Heart left ventricle (tissue), 16 donors: ENCODE measurements at places on chromosomes 5 and 9. TPM values are rescaled to one million over a fixed set of nuclear protein-coding genes. Genes with fewer than 3 reads are reported as not detected.

Gene MAST4
- 96.2 TPM for total RNA-seq

Gene SPARC
- 434 TPM for total RNA-seq

Gene CRHBP
- 1.4 TPM for total RNA-seq

Gene DENND1A
- 17.5 TPM for total RNA-seq

Gene GARNL3
- 26.0 TPM for total RNA-seq

Gene TAS2R1
- total RNA-seq: not detected

- DNase-seq: no peak
Measured at GRCh38 chr5:152547202-152547601, 142.1 kb upstream of the NMUR2 start.

GRCh38 chr5:54570916-54571315 is 53.4 kb downstream of the SNX18 start:
- DNase-seq: peak; percentile 45

- DNase-seq: no peak
Measured at GRCh38 chr5:36252722-36253365, 11.1 kb upstream of the NADK2 start.

DNA sequence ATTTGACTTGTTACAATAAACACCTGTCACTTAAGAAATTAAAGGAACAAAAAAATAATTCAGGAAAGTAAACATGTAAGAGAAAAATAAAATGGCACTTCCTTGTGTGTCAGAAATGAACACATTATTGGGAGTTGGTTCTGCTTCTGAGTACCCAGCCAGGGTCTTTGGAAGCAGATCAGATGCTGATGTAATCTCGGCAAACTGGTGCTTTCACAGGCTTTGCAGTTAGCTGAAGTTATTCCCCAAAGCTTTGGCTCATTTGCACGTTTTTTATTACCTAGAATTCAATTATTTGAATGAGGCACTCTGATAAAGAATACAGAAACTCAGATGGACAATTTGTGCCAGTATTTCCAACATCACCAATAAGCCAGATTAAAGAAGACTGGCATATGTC is 10.9 kb downstream of the CDH18 start:
- DNase-seq: no peak

DNA sequence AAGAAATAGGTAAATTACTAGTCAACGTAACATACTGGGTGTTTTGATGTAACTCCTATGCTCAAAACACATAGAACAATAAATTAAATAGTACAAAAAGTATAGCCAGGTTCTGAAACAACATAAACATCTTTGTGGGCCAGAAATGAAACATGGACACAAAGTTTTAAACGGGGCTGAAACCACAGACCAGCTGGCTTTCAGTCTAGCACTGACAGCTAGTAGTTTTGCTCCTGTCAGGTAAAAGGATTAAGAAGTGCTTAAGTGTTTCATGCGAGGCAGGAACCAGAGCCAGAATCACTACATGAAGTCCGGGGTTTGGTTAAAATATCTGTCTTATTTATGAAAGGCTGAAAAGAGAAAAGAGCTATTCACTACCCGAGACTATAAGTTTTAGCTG is 19.5 kb downstream of the DCAF10 start:
- no peak for DNase-seq

GRCh38 chr5:143200781-143201398 is 202.6 kb downstream of the NR3C1 start:
- peak; percentile 65 for DNase-seq

DNA sequence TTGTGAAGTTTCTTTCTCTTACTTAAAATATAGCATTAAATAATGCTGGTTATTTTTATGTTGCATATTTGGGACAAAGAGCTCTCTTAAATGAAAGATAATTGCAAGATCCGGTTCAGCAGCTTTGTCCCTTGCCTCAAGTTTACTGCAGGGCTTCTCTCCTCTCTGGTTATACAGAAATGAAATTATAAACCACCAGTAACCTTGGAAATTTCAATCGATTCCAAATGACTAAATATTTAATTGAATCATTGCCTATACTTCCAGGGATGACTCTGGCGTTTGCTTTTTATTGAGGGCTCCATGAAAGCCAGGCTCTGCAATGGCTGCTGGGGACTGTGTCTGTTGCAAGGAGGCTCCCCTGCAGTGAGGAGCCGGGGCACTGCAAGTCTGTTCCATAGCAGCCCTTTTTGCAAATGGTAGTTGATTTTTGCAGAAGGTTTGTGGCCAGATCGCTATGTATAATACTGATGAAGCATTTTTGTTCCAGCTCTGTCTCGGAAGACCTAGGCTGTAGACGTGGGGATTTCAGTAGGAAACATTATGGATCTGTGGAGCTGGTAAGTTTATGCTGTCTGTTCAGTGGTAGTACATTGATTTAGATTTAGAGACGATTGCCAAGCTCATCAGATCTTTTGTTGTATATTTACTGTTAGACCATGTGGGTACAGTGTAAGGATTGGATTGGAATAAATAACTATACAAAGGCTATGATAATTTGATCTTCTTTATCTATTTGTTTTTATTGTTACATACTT is at the start of gene GARNL3:
GARNL3 (plus strand) TSS at position 313 of the 758 bp plus-strand sequence; CDS start at position 417, 104 bp downstream.
- DNase-seq: no peak

DNA sequence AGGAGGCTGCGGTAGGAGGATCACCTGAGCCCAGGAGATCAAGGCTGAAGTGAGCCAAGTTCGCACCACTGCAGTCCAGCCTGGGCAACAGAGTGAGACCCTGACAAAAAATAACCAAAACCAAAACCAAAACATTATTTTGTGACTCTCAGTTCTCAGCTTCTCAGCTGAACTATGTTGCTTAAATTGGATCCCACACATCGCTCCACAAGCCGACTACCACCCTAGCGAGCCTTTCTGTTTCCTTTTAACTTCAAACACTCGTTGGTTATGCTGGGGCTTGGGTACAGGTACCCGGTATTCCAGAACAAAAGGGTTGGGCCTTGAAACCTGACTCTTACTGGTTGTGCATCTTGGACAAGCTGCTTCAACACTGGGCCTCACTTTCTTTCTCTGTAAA is 3.8 kb upstream of the PTGS1 start:
- no peak for DNase-seq

DNA sequence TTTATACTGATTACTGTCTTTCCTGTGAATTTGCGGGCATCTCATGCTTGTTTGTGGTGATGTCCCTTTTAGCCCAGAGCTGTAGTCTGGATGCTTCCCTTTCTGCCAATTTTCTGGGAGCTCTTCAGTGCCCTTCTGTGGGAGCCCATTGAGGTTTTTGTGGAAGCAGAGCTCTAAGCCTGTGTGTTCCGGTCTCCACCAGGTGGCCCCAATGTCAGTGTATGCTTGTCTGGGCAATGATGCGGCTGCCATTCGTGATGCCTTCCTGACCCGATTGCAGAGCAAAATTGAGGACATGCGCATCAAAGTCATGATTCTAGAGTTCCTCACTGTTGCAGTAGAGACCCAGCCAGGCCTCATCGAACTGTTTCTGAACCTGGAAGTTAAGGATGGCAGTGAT is 35.1 kb downstream of the SH3GLB2 start:
- no peak for DNase-seq

GRCh38 chr5:96372726-96373380 is 60.2 kb downstream of the PCSK1 start:
- DNase-seq: no peak
